ENCODE measurements at places on chromosomes 6 and 20. TPM values are rescaled to one million over a fixed set of nuclear protein-coding genes. Genes with fewer than 3 reads are reported as not detected.

The CD83 gene
- 1.7 TPM for total RNA-seq

DNA sequence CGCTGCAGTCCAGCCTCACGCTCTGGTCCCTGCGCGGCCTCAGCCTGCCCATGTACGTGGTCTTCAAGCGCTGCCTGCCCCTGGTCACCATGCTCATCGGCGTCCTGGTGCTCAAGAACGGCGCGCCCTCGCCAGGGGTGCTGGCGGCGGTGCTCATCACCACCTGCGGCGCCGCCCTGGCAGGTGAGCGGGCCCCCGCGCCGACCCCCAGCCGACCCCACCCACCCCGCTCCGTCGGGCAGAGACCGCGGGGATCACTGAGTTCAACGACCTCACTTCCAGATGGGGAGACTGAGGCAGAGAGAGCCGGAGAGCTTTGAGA lies 545 bp downstream of the SLC35D3 start:
- no peak for DNase-seq

GRCh38 chr20:251354-251753 lies 6.2 kb upstream of the DEFB132 start:
- no peak for DNase-seq

DNA sequence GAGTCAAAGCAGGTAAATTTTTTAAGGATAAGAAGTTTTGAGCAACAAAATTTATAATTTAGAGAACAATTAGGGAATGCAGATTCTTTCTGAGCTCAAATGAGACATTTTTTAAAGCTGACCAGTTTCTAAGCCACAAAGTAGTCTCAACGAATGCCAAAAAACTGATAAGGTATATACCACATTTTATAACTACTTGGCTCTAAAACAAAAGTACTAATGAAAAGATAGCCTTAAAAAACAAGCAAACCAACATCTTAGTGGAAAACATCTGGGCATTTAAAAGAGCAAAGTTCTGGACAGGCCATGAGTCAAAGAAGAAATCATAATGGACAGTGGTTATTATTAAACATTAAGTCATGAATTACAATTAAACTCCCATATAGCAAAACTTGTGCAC lies 23.2 kb upstream of the RNF146 start:
- no peak for DNase-seq

The ACTL10 gene
- total RNA-seq = 0.46 TPM

DNA sequence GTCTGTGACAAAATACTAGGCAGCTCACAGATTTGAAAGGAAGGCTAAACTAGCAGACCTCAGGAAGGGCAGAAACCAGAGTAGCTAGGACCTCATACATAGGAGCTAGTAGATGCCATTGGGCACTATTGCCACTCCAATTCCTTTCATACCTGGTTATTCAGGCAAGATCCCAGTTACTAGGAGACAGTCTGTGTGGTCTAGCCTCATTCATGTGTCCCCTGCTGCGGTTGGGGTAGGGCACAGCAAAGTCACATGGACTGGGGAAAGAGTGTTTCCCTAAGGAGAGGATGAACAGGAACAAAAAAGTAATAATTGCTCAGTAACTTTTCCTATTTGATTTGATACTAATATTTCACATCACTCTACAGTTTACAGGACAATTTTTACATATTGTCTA lies 204.6 kb upstream of the HEY2 start:
- DNase-seq = no peak

- DNase-seq = no peak
Observed at GRCh38 chr6:125415913-125416312, 114.1 kb upstream of the HDDC2 start.

GRCh38 chr6:127833336-127833735 lies 67.5 kb downstream of the THEMIS start:
- DNase-seq = no peak

- no peak for DNase-seq
Observed at GRCh38 chr6:51618563-51618962, 468.9 kb downstream of the PKHD1 start.

GRCh38 chr20:51487565-51488268 lies 54.8 kb downstream of the NFATC2 start:
- DNase-seq = no peak

GRCh38 chr20:41538810-41539596 lies 79.2 kb downstream of the CHD6 start:
- no peak for DNase-seq

- no peak for DNase-seq
Observed at GRCh38 chr6:81451787-81452186, 300.7 kb downstream of the TENT5A start.

- no peak for DNase-seq
Observed at GRCh38 chr6:17505062-17505476, 95.0 kb upstream of the FAM8A1 start.

GRCh38 chr20:4714818-4715217 lies 6.9 kb upstream of the PRND start:
- no peak for DNase-seq

GRCh38 chr6:145815309-145816274 lies 997 bp upstream of the FBXO30 start:
- no peak for DNase-seq

The PSORS1C2 gene
- not detected for total RNA-seq

The SOBP gene
- total RNA-seq = 28.7 TPM

The NKX2-2 gene
- total RNA-seq = 0.11 TPM

DNA sequence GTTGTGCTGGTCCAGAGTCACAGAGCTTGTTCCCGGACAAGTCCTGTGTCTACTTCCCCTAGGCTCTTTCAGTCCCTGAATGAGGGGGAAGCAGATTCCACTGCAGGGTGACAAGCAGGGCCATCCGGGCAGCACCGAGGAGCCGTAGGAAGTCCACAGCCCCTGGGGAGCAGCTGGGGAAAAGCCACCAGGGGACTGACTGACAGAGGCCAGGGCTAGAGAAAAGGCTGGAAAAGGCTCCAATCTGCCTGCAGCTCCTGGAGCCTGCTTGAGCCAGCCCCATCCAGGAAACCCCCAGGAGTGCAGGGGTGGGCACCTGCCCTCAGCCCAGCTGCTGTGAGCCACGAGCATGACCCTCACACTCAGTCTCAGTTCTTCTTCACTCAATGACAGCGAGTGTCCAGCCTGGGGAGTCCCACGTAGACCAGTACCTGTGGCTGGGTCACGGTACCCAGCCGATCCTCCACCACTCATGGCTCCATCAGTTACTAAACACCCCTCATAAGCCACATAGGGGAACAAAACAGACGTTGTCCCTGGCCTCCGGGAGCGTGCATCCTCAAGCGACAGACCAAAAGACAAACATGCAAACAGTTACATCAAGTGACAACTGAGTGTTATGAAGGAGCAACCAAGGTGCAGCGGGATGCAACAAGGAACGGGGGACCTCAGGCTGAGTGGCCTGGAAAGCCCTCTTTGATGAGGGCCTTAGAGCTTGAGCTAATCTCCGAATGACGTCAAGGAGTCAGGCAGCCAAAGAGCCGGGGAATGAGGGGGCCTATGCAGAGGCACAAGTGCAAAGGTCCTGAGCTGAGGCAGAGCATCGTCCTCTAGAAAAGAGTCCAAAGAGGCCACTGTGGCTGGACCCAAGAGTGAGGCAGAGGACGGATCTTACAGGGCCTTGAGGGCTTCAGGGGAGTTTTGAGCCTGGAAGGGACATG lies 24.8 kb upstream of the VSTM2L start:
- no peak for DNase-seq

- DNase-seq = no peak
Observed at GRCh38 chr20:16350465-16350864, 222.8 kb downstream of the KIF16B start.

DNA sequence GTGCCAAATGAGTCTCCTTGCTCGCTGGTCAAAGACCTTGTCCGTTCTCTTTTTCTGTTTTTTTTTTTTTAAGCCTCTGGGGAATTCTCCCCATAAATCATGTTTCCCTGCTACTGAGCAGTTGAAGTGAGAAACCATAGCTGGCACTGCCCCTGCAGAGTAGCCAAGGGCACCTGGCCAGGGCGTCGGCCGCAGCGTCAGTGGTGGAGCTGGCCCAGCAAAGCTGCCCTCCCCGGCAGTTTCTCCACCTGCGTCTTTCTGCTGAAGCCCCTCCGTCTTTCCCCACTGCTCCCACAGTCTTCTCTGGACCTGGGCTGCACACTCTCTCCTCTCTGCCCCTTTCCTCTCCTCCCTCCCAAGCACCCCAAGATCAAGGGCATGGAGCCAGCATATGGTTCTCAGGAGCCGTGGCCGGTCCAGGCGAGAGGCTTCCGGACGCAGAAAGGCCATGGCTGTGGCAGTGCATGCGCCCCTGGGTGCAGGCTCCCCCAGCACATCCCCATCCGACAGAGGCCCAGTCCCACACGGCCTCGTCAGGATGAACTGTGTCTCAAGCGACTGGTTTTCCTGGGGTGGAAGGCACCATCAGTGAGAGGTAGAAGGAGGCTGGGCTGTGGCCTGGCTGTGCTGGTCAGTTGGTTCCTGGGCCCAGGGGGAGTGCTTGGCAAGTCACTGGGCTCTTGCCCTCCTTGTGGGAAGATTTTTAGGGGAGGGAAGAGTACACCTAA lies 218.1 kb downstream of the ERMARD start:
- no peak for DNase-seq

- DNase-seq = no peak
Observed at GRCh38 chr20:38604873-38605303, 3.3 kb downstream of the ARHGAP40 start.

DNA sequence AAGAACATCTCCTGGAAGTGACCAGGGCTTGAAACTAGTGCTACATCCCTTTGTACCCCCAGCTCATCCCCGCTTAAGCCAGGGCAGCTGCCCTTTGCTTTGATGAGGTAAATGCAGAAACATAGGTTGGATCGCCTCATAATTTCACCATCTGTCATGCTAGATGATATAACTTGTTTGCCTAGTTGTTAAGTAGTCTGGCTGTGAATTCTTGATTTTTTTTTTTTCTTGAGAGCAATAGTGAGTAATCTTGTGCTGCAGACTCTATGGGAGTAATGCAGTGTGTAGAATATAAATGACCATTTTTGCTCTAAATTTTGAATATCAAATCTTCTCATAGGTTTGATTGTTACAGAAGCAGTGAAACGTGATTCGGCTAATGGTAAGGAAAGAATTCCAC lies 4.1 kb downstream of the TRDN start:
- no peak for DNase-seq

DNA sequence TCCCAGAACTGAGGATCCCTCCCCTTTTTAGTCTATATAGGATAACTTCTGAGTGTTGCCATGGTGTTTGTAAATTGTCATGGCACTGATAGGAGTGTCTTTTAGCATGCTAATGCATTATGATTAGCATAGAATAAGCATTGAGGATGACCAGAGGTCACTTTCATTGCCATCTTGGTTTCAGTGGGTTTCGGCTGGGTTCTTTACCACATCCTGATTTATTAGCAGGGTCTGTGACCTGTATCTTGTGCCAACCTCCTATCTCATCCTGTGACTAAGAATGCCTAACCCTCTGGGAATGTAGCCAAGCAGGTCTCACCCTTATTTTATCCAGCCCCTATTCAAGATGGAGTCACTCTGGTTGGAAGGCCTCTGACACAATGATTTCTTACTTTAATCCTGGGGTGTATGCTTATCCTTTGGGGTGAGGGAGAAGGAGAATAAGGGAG lies 19.6 kb downstream of the WFDC2 start:
- DNase-seq = no peak

The BMP6 gene
- total RNA-seq = 2.9 TPM

DNA sequence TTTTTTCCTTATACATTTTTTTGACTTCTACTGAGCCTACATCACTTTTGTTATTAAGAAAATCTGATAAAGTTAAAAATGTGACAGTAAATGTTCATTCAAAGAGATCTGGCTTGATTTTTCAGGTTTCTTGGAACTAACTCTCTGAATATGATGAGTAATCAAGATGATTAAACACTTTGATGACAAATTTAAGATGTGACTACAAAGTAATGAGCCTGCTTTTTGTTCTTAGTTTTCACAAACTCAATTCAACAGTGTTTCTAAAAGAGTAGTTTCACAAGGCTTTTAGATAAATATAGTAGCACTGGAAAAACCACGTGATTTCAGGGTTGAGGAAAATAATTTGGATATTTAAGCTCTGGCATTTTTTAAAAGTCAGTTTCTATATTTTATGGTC lies 37.9 kb upstream of the HDDC2 start:
- DNase-seq = no peak

The EDN3 gene
- not detected for total RNA-seq

GRCh38 chr20:38126932-38127621 lies 38.0 kb downstream of the TGM2 start:
- peak; percentile 75 for DNase-seq

The RBPJL gene
- total RNA-seq = not detected

- DNase-seq = no peak
Observed at GRCh38 chr20:32150291-32150848, 40.9 kb downstream of the TM9SF4 start.

The TTLL9 gene
- total RNA-seq = not detected

GRCh38 chr20:21575167-21575566 lies 61.3 kb upstream of the NKX2-2 start:
- DNase-seq = no peak

The SEL1L2 gene
- 1.4 TPM for total RNA-seq

- no peak for DNase-seq
Observed at GRCh38 chr6:109760208-109760607, 69.1 kb downstream of the FIG4 start.

The TGM2 gene
- 792 TPM for total RNA-seq

GRCh38 chr6:4774715-4775493 lies 1.3 kb upstream of the CDYL start:
- DNase-seq = peak; percentile 78

- DNase-seq = no peak
Observed at GRCh38 chr6:5671601-5672559, 334.8 kb downstream of the NRN1 start.

- DNase-seq = no peak
Observed at GRCh38 chr6:1704711-1705110, 95.0 kb downstream of the FOXC1 start.

- no peak for DNase-seq
Observed at GRCh38 chr6:27502508-27503435, 29.9 kb upstream of the ZNF184 start.

DNA sequence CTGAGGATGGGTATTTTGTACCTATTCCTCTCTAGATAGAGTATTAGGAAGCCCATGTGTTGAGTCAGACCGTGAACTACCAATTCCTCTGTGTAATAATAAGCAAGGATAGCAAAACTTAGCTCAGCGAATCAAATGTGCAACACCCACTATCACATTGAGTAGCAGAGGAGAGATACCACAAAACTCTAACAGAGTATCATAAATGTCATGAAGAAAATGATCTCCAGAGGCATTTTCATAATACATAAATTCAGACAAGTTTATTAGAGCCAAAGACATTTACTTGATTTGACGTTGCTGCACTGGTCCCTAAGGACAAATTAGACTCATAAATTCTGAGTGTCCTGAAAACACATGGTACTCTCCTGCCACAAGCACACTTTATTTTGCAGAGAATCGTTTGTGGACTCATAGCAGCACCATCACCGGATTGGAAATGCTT lies 245.2 kb downstream of the HAO1 start:
- no peak for DNase-seq

GRCh38 chr6:47674673-47675072 lies 23.7 kb upstream of the ADGRF4 start:
- DNase-seq = no peak

The PTGIS gene
- total RNA-seq = 37.6 TPM

The SHLD1 gene
- total RNA-seq = 4.3 TPM

DNA sequence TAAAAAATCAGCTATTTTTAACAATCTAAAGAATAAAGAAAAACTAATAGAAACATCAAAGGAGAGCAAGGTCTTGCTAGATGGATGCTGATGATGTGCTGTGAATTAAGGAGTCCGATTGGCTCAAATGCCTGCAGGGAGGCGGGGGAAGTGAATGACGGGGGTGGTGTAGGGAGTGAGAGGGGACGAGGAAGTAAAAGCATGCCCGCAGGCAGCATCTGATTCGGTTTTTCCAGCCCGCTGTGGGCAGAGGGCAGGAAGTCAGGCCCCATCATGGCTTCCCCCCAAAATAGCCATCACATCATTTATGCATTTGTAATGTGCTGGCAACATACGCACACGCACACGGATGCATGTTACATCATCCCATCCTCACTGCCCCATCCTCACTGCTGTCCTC lies 10.3 kb downstream of the RSPO4 start:
- no peak for DNase-seq

Measured in cardiac septum (tissue), 1 donor.